ENCODE measurements at places on chromosomes 6 and 20. TPM values are rescaled to one million over a fixed set of nuclear protein-coding genes. Genes with fewer than 3 reads are reported as not detected.

The BMP6 gene
- polyA plus RNA-seq, result 3.4 TPM

The JPH2 gene
- 94.7 TPM for polyA plus RNA-seq

DNA sequence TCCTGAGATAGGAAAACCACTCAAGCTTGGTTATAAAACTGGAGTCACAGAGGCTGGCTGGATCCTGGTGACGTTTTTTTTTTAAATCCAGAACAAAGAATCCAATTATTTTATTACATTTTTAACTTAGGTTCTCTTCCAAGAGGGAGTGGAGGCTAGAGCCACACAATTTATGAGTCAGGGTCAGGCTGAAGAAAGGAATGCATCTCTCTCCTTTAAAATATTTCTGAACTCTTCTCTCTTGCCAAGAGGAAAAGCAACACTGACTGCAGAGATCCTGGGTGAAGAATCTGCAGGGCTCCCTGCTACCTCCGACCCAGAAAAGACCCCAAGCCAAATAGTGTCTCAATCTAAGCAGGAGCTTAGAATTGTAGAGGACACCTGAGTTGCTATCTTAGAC, 88.5 kb upstream of the SSTR4 start:
- DNase-seq, result no peak

DNA sequence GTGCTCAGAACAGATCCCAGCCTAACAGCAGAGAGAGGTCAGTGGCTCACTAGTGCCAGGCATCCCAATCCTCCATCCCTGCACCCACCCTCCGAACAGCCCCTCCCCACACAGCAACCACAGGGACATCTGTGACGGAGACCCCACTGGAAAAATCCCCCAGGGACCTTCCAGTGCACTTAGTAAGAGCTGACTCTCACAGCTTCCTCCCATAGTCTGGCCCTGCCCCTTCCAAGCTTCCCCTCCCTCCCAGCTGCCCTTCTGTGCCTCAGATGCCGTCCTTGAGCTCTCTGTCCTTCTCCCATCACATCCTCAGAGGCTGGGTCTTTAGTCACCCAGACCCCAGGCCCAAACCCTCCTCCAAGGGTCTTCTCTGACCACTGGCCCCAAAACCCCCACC, 9.7 kb upstream of the THBS2 start:
- DNase-seq, result no peak

DNA sequence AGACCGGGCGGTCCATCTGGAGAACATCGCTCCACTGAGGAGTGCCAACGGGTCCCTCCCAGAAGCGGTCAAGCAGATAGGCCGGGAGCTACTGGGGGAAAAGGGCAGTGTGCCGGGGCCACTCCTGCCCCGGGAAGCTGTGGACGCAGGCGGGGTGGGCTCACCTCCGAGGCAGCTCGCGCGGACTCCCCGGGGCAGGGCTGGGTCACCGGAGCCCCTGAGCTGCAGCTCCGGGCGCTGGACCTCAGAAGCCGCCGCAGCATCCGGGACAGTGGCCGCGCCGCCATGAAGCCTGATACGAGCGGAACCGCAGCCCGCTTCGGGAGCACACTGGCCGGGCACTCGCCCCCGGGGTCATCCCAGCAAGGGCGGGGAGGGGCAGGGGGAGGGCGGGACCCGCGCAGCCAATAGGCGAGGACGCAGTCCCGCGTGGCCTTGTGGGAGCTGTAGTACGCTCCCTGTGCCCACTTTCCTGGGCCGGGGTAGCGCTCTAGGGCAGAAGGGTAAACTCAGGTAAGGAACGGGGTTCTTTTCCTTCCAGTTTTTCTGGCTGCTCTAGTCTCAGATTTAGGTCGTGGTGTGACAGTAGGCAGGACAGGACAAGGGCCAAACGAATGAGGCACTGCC, at the start of gene MOCS1:
Gene MOCS1 (minus strand): TSS at position 332 of the 627 bp plus-strand sequence. CDS start 45 bp downstream, at position 287.
- DNase-seq, result peak; percentile 91

The SLC22A2 gene
- polyA plus RNA-seq, result not detected

DNA sequence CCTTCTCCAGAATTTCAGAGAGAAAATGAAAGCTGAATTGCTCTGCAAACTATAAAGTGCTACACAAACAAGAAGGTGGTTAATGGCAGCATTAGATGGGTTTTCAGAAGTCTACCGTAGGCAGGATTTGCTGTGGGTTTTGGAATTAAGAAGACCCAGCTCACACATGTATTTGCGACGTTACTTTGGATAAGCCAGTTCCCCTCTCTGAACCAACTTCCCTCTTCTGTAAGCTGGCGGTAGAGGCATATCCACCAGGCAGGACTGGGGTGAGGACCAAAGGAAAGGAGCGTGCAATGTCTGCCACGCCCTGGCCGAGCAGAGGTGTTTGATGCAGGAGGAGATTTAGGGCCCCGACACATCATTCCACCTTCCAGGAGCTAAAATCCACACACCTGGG, 6.9 kb downstream of the RSPO4 start:
- DNase-seq, result no peak

DNA sequence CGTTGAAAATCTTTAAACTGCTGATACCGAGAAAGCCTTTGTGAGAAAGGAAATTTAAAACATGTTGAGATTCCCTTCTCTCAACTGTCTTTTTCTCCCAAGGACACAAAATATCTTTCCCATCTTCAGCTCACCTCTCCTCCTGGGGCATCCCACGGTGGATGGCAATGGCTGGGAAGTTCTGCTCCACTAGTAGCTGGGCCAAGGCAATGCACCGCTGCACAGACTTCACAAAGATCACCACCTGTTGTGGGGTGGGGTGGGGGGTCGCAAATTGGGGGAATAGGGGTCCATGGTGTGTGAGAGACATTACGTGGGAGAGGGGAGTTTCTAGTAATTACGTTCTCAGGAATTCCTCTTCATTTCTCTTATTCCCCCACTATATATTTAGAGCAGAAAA, 2.4 kb downstream of the MCCD1 start:
- DNase-seq, result no peak
